ENCODE measurements at places on chromosomes 6 and 20.

DNA sequence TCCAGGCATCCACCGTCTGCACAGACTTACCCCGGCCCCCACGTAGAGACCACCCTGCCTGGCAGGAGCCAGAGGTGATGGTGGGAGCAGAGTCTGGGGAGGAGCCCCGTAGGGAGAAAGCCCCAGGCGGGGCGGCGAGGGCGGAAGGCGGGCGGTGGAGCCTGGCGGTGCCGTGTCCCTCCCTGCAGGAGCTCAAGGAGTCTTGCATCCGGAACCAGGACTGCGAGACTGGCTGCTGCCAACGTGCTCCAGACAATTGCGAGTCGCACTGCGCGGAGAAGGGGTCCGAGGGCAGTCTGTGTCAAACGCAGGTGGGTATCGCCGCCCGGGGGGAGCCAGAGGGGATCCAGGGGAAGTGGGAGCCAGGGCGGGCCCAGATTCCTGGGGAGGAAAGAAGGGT, 6.0 kb downstream of the CLPSL1 start:
- DNase-seq = no peak

DNA sequence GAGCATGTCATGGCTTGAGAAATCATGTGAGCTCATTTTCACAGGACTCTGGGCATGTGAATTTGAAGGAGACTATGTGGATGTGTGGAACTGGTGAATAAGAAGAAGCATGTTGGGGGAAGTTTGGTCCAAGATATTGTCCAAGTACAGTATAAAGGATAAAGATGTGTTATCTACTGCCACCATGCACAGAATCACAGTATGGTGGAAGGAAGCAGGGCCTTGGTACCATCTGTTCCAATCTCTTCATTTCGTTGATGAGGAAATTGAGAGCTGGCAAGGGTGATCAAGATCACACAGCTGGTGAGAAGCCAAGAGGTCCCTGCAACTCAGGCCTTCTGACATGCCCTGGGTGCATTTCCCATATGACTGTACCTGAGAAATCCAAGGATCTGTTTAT, 31.5 kb upstream of the RIPOR2 start:
- no peak for DNase-seq

DNA sequence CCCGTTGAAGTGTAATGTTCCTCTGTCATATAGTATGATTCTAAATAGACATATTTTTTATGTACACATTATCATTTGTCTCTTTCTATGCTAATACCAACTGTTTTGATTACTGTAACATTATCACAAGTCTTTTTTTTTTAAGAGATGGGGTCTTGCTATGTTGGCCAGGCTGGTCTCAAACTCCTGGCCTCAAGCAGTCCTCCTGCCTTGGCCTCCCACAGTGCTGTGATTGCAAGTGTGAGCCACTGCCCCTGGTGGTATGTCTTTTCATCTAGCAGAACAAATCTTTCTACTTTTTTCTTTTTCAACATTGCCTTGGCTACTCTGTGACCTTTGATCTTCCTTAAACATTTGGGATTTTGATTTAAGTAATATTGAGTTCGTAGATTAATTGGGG, 57.7 kb downstream of the SLX4IP start:
- no peak for DNase-seq

DNA sequence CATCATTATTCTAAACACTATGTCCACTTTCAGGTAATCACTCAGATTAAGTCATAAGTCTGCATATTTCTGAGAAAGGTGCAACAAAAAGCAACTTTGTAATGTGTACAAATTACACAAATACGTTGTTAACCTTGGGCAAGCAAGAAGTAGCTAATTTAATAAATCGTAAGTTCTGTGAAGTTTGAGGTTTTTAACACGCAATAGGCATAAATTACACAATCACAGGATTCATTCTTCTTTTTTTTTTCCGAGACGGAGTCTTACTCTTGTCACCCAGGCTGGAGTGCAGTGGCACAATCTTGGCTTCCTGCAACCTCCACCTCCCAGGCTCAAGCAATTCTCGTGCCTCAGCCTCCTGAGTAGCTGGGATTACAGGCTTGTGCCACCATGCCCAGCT, 57.2 kb upstream of the F13A1 start:
- DNase-seq = no peak

DNA sequence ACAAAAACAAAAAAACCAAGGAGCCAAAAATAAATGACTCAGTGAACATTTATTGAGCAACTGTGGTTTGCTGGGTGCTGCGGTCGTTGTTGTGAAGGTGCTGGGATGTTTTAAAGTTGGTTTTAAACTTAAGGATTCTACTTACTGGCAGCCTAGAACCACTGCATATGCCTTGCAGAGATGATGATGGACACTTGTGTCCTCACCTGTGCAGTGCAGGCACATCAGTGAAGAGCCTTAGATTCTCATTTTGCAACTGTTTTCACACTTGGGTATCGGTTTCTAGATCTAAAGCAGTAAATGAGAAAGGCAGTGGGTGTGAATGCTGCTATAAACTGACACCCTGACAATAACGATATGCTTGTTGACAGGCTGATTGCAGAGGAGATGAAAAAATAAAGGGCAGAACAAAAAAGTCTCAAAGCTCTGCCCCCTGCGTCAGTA, 68.8 kb downstream of the UTRN start:
- no peak for DNase-seq

- DNase-seq = no peak
These were observed 30.9 kb downstream of the MAP3K5 start for GRCh38 chr6:136761227-136761922.

All from stimulated activated naive CD8-positive, alpha-beta T cell treated with anti-CD3 and anti-CD28 coated beads, Interleukin-15, amount 100 ng/mL, for 72 hours (primary cell).